ENCODE measurements at places on chromosomes 12 and 14.

DNA sequence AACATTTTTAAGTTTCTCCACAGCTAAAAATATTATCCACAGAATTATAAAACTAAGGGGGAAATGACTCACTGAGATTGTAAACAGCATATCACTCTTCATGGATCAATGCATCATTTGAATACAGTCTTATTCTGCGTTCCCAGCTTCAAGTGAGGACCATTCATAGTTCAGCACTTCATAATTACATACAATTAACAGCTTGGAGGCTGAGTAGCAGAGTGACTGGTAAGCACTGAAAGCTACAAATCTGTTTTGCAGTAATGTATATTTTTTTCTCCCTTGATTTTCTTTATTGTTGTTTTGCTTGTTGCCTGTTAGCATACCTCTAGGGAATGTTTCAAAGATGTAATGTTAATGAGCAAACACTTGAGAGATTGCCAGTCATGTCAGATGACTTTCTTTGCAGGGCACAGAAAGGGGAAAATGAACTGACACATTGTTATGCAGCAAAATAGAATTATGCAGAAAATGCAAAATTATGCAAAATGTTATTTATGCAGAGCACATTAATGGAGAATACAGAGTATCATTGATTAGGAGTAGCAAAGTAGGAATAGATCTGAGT, 138.6 kb downstream of the RPS29 start:
- DNase-seq = no peak

DNA sequence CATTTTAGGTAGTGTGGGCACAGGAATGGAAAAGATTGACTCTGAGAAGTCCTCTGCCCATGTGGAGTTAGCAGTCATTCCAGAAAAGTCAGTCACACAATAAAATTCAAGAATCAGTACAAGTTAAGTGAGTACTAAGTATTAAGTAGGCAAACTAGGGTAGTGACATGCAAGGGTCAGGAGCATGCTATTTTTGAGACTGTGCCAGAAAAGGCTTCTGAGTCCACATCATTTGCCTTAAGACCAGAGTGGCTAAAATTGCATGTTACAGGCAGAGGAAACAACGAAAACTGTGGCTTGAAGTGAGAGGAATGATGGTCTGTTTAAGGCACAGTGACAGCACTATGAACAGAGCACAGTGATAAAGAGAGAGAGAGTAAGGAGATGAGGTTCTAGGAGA, 108.9 kb downstream of the SLC6A15 start:
- DNase-seq = no peak

DNA sequence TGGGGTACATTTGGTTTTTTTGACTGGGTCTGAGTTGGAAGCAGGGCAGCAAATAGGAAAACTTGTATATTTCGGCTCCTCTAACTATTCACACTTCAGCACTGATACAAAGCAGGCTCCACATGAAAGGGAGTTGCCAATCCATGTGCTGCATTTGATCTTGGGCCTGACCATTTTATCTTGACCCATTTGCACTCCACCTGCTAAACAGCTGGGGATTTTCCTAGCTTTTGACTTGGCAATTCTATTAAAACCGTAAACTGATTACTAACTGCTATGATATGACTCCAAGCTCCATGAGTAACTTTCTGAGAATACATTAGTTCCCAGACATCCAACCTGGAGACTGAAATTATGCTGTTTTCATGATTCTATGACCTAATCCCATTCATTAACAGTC, 797.1 kb downstream of the BCL11B start:
- DNase-seq = no peak

- DNase-seq = no peak
These were observed 4.8 kb downstream of the PPP1R36 start for GRCh38 chr14:64554556-64554955.

DNA sequence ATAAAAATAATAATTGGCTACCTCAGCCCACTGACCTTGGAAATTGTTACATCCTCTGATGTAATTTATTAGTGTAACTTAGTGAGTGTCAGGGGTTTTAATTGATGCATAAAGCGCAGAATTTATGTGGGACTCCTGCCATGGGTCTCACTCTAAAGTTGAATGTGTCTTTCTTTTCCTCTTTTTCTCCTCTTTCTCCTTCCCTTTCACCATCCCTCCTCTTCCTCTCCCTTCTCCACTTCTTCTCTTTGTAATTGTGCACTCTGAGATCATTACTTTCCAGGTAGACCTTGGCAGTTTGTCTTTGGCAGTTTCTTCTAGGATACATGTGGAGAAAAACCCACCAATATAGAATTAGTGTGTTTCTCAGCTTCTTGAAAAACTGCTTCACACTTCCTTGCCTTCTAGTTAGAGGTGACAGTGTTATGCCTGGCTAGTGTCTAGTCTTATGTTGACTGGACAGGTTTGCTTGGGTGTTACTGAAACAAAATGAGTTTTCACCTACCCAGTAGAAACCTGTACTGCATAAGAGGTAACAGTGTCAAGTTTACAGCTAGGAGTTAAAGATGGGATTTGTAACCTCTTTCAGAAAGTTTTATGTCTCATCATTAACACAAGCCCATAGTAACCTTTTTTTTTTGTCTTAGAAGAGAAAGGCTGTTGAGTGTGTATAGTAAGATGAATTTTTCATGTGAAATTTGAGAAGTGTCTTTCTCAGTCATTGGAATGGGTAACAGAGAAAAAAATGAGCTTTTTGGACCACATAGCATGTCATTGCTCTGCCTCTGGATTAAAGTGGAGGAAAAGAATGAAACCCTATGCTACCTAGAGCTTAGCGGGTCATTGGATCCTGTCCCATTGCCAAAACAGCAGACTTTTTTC, 18.6 kb downstream of the PELI2 start:
- no peak for DNase-seq

DNA sequence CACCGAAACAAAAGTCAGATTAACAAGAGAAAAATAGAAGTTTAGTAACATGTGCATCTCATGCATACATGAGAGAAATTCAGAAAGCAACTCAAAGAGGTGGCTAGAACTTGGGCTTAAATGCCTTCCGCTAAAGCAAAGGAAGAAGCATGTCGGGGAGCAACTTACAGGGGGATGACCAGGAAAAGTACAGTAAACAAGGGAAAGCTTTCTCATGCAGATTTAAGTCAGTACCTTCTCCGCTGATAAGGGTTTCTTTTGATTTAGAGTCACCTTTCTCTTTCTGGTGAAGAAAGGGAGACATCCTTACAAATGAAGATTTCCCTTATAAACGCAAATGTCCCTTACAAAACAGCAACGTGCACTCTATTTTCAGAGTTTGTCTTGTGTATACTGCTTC, 6.0 kb upstream of the RNASE6 start:
- no peak for DNase-seq
